ENCODE measurements at places on chromosomes 6 and 20. TPM values are rescaled to one million over a fixed set of nuclear protein-coding genes. Genes with fewer than 3 reads are reported as not detected.

GRCh38 chr6:129498950-129499842 is 210.8 kb downstream of the ARHGAP18 start:
- DNase-seq, result peak; percentile 65

- peak; percentile 67 for DNase-seq
Measured at GRCh38 chr6:106870069-106870468, 104.5 kb downstream of the CD24 start.

DNA sequence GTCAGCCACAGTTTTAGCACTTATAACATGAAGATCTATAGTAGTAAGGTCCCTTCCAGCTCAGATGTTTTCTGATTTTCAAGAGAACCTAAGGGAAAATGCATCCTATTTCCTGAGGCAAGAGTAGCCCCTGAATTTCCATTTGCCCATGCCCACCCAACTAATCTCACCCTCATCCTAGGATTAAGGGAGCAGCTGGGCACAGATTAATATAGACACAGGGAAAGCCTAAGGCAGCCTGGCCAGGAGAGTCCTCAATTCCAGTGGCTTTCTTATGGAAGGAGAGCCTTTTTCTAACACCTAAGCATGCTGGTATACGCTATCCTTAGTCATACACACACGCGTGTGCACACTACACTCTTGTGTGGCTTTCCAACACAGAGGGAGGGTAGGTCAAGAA is 1.5 kb downstream of the APOBEC2 start:
- no peak for DNase-seq

- no peak for DNase-seq
Measured at GRCh38 chr20:60001108-60001507, 42.9 kb downstream of the CDH26 start.

DNA sequence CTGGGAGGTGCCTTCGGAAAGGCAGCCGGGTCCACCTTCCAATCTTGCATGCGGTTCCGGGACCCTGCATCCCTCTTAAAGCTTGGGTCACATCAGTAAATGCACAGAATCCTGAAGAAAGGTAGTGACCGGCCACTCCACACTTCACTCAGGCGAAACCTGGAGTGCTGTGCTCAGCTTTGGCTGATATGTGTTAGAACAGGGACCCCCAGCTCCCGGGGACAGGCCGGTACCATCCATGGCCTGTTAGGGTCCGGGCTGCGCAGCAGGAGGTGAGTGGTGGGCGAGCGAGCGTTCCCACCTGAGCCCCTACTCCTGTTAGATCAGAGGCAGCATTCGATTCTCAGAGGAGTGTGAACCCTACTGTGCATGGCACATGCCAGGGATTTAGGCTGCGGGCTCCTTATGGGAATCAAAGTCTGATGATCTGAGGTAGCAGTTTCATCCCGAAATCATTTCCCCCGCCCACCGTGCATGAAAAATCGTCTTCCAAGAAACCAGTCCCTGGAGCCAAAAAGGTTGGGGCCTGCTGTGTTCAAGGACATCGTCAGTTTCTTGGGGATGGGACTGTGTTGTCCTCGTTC is 143.0 kb downstream of the ERMARD start:
- DNase-seq, result no peak

DNA sequence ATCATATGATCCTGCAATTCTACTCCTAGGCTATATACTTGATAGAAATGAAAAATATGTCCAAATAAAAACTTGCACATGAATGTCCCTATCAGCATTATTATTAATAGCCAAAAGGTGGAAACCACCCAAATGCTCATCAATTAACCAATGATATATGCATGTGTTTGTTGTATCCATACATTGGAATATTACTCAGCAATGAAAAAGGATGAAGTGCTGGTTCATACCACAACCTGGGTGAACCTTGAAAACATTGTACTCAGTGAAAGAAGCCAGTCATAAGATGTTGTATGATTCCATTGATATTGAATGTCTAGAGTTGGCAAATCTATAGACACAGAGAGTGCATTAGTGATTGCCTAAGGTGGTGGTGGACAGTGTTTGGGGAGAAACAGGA is 267.6 kb downstream of the PRKN start:
- no peak for DNase-seq

DNA sequence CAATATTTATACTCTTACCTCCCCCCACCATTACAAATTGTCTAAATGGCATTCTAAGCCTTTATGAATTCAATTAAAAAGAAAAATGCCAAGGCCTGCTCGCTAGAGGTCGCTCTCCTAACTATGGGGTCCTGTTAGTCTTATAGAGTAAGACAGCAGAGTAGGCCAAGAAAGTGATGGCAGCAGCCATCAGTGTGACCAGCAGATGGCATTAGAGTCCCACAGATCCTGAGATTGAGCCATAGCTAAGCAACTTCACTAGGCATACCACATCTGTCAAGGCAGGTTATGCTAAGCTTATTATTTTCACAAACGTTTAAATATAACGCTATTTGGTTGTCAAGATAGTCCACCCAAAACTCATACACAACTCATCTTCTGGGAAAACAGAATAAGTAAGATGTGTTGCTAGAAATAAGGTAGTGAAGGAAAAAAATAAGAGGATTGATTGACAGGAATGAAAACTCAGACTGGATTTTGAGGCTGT is 57.6 kb upstream of the SCAF8 start:
- peak; percentile 94 for DNase-seq

- no peak for DNase-seq
Measured at GRCh38 chr6:208938-209337, 83.3 kb upstream of the DUSP22 start.

DNA sequence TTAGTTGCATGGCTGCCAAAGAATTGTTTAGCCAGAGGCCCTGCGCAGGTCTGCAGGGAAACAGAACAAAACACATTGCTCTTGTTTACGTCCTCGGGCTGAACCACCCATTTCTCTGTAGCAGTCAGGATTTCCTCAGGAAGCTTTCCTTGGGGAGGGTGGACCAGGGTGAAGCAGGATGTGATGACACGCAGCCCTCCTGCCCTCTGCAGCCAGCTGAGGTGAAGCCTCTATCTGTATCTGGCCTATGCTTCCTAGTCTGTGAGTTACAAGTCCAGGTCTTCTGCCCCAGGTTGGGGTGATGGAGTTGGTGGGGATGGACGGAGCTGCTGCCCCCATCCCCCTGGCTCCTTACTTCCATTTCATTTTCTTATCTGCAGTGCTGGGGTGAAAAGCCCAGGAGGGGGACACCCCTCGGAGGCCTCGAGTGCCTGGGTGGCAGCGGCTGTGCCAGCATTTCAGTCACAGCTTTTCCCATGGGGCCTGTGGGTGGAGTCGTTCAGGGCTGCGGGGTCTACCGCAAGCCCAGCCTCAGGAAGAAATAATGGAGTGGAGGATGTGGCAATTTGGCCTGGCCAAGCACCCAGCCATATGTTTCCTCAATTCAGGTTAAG is 24.9 kb downstream of the SASH1 start:
- peak; percentile 59 for DNase-seq

GRCh38 chr6:27599859-27600532 is 127.1 kb upstream of the ZNF184 start:
- no peak for DNase-seq

DNA sequence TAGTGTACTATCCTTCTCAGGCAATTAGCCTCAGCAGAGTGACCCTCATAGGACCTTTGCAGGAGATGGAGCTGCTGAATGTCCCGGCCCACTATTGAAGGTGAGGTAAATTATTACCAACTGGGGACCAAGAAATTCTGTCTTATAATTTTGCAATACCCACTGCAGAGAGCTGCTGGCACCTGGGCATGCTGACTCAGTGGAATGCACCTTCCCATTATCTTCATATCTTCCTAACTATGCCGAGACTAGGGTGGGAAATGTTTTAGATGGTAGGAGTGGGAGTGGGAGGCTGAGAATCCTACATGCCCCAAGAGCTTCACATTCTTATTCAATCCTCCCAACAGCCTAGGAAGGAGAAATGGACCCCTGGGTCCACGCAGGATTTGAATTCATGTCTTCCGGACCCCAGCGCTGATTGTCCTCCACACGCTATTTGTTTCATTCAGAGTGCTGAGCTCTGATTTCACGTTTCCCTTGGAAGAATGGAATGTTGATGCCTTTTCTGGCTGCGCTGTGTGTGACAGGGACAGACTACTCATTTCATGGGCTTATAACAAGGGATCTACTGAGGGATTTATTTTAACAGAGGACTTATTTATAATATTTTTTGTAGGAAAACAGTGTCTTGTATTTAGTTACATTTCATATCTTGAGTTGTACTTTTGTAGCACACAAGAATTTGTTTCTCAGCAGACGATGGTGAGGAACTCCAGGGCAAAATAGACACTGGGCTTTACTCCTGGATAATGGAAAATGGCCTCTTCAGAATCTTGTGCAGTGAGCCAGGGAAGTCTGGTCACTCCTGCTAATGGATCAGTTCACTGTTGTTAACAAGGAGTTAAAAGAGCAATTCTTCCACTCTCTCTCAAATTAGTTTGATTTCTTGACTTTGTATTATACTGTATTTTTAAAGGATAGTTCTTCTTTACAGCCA is 66.4 kb downstream of the FYN start:
- DNase-seq, result no peak

DNA sequence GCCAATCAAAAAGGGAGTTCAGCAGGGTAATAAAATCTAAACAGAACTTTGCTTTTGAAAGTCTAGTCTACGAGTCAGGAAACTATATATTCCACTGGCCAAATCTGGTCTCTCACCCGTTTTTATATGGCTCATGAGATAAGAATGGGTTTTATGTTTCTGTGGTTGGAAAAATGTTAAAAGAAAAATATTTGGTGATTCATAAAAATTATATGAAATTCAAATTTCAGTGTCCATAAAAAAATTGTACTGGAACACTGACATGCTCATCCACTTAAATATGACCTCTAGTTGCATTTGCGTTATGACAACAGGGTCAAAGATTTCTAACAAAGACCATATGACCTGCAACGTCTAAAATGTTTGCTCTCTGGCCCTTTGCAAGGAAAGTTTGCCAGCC is 22.3 kb upstream of the LAMP5 start:
- DNase-seq, result no peak

GRCh38 chr6:53359843-53360092 is 11.0 kb upstream of the ELOVL5 start:
- no peak for DNase-seq

DNA sequence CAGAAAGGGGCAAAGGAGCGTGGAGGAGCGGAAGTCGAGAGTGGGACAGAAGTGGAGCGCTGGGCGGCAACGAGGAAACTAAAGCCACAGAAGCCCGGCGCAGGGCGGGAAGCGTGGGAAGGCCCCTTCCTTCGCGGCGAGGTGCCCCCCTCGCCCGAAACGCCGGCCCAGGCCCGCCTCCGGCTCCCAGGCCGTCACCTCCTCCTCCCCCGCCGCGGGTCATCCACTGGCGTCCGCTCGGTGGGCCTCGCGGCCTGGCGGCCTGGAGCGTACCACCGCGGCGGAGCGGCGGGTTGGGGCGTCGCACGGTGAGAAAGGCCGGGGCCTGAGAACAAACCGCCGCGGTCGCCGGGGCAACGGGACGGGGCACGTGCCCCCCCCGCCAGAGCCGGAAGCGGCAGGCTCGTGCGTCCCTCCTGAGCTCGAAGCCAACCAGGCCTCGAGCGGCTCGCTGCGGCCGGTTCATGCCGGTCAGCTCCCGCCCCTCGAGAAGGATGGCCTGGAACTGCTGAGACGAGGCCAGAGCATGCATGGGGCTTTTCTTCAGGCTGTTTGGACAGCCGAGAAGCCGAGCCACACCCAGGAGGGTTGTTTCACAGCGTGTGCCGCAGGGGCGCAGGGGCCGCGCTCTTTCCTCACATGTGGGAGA is at the start of gene TCP11:
Gene TCP11, minus strand, starts transcription at position 333 of the 649 bp plus-strand sequence. CDS start 469 bp downstream, outside the sequence.
- DNase-seq, result no peak

The SIRPD gene
- not detected for total RNA-seq

The HLA-DMB gene
- 0.16 TPM for total RNA-seq

The OR12D3 gene
- total RNA-seq, result not detected

The SRMS gene
- not detected for total RNA-seq

The OPN5 gene
- not detected for total RNA-seq

The SPEF1 gene
- total RNA-seq, result not detected

The DSN1 gene
- total RNA-seq, result 24.4 TPM

The RAMACL gene
- 0.19 TPM for total RNA-seq

The RAB44 gene
- total RNA-seq, result not detected

The SLC13A3 gene
- not detected for total RNA-seq

The LY6G6F gene
- total RNA-seq, result not detected

The PRSS35 gene
- 0.69 TPM for total RNA-seq

The LHFPL5 gene
- not detected for total RNA-seq

The NKAIN2 gene
- total RNA-seq, result not detected

The PLCB1 gene
- 7.2 TPM for total RNA-seq

The CFB gene
- not detected for total RNA-seq

The BMP6 gene
- total RNA-seq, result 4.0 TPM

The OR2W1 gene
- total RNA-seq, result not detected

The BPI gene
- total RNA-seq, result not detected
